Pons (tissue), 1 donor: ENCODE measurements at places on chromosomes 5 and 9.

DNA sequence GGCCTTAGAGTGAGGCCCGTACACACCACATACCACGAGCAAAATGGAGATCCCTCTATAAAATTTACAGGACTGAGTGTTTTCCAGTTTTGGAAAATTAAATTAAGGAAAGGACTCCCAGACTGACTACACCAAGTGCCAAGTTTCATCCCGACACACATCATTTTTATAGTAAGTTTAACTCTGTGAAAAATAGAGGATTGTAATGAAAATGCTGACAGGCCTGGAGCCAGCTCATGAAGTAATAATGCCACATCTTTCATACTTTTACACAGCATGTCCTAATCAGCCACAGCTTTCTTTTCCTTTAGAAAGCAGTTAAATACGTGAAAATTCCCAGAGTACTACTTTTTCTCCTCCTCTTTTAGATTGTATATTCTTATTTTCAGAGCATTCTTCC lies 169.2 kb downstream of the SAXO1 start:
- DNase-seq, result no peak

GRCh38 chr5:64939772-64940510 lies 171.2 kb downstream of the CWC27 start:
- DNase-seq, result no peak

DNA sequence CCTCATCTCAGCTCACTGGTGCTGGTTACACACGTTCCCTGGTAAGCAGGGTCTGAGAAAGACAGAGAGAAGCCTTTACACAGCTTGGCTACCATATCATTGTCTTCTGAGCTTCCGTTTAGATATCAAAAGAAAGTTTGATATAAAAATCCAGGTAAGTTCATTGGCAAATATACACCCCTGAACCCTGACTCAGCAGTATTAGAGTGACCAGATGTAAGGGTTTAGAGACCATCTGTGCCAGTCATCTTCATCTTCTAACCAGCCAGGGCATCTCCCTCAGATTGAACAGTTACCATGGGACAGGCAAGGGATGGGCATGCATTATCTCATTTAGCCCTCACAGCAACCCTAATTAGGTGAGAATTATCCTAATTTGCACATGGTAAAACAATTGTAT lies 232.1 kb downstream of the MED10 start:
- DNase-seq, result no peak

GRCh38 chr5:138051441-138052296 lies 18.8 kb upstream of the FAM13B start:
- no peak for DNase-seq

- DNase-seq, result no peak
Observed at GRCh38 chr5:39052141-39052540, 22.1 kb downstream of the RICTOR start.

- DNase-seq, result no peak
Observed at GRCh38 chr9:86075132-86076109, 23.9 kb downstream of the GOLM1 start.

GRCh38 chr5:64575561-64575960 lies 69.7 kb downstream of the RGS7BP start:
- no peak for DNase-seq

- DNase-seq, result peak; percentile 96
Observed at GRCh38 chr5:3265131-3265885, 330.3 kb upstream of the IRX1 start.

GRCh38 chr5:181153814-181154213 lies 6.4 kb downstream of the OR2V2 start:
- no peak for DNase-seq

- DNase-seq, result peak; percentile 34
Observed at GRCh38 chr5:116563736-116564308, 10.8 kb downstream of the SEMA6A start.

DNA sequence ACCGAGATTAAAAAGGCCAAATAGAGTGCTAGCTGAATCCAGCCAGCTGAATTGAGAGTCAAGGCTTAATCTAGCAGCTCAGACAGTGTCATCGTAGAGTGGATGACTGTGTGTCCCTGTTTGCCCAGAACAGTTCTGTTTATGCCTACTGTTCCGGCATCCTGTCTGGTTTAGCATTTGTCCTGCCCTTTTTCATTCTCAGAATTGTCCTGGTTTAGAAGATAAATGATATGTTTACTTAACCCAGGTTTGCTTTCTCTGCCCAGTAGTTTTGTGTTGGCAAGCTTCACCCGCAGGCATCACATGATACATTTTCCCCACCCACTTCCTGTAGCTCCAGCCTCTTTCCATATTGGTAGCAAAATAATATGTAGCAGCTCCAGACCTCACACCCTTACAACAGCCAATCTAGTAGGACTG lies 41.3 kb upstream of the ZSWIM6 start:
- peak; percentile 29 for DNase-seq

GRCh38 chr5:39159811-39160490 lies 59.4 kb downstream of the FYB1 start:
- DNase-seq, result no peak

- no peak for DNase-seq
Observed at GRCh38 chr9:34536685-34537084, 13.9 kb upstream of the ENHO start.

- no peak for DNase-seq
Observed at GRCh38 chr5:154136141-154136540, 54.4 kb upstream of the GALNT10 start.

DNA sequence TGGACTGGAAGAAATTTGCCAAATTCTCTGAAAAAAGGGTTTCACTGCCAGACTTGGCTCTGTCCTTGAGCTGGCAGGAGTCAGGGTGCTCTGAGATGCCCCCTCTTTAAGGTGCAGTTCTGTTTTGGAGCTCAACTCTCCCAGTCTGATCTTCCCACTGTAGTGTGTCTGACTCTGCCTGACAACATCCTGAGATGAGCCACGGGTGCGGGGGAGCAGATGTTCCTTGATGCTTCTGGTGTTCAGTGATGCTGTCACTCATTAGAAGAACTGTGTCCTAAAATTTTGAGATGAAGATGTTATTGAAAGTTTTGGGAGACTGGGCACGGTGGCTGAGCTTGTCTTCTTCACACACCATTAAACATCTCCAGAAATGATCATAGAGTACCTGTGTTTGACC lies 78.2 kb downstream of the BASP1 start:
- no peak for DNase-seq

- DNase-seq, result no peak
Observed at GRCh38 chr9:130920762-130921299, 18.2 kb downstream of the FIBCD1 start.

DNA sequence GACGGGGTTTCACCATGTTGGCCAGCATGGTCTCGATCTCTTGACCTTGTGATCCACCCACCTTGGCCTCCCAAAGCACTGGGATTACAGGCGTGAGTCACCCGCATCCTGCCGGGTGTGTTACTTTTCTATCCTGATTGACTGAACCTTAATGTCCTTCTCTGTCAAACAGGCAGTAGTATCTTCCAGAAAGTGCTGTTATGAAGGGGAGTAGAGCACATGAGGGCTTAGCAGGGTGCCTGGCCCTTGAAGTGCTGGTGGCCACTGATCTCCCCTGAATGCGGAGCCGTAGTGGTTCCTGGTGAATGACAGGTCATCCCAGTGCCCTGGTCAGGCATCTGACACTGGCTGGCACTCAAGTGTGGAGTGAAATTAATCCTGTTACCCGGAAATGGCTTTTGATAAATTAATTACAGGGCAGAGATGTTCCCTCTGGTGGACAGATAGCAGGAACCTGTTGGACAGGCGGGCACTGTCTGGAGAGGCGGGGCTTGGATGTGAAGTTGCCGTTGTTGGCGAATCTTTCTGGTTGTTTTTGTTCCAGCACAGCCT lies 28.4 kb downstream of the PRRC2B start:
- peak; percentile 56 for DNase-seq

DNA sequence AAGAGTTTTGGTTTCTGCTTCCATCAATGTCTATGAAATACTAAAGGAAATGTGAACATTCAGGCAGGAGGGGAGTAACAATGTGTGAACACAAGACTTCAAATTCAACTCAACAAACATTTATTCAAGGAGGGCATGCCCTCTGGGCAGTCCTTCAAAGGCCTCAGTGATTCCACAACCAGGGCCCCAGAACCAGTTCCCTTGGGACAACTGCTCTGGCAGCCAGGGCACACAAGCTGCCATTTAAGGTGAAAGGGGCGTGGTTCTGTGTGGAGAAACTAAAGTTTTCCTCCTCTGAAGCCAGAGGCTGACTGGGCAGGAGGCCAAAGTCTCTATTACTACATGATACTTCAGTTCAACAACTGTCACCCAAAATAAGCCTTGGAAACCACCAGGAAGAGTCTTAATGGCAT lies 3.2 kb downstream of the RBM18 start:
- DNase-seq, result no peak

DNA sequence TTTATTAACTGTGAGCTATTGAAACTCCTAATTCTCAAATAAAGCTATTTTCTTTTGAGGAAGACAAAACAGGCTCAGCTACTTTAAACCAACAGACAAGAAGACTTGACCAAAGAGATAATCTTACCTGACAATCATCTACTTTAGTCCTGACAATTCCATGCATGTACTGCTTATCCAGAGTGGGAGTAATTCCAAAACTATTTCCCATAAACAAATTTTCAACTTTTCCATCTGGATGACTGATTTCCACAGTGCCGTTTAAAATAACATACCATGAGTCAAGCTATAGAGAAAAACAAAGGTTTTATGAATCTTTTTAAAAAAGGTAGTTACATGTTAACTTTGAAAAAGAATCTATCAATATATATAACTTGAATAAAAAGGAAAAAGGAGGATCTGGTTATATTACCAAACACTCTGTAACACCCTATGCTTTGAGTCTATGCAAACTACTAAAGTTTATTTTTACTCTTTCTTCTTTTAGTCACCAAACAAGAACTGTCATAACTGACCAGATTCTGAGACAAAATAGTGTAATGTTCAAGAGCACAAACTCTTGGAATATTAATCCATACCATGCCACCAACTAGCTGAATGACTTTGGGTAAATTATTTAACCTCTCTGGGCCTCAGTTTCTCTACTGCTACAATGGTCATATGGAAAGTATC lies 129.7 kb downstream of the RAPGEF6 start:
- DNase-seq, result peak; percentile 28

DNA sequence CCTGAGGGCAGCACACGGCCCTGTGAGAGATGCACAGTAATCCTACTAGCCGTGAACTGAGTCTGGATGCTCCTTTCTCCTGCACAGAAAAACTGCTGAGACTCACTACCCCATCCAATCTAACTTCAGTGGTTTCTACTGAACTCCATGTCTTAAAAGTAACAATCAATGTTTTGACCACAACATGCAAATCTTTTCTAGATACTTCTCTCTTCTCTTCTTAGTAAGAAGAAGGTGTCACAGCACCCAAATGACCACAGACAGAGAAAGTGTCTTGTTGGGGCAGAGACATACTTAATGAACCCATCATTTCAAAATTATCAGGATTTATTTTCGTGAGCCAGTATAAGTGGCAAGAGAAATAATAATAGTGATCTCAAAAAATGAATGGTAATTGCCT lies 285.8 kb upstream of the MEF2C start:
- no peak for DNase-seq

DNA sequence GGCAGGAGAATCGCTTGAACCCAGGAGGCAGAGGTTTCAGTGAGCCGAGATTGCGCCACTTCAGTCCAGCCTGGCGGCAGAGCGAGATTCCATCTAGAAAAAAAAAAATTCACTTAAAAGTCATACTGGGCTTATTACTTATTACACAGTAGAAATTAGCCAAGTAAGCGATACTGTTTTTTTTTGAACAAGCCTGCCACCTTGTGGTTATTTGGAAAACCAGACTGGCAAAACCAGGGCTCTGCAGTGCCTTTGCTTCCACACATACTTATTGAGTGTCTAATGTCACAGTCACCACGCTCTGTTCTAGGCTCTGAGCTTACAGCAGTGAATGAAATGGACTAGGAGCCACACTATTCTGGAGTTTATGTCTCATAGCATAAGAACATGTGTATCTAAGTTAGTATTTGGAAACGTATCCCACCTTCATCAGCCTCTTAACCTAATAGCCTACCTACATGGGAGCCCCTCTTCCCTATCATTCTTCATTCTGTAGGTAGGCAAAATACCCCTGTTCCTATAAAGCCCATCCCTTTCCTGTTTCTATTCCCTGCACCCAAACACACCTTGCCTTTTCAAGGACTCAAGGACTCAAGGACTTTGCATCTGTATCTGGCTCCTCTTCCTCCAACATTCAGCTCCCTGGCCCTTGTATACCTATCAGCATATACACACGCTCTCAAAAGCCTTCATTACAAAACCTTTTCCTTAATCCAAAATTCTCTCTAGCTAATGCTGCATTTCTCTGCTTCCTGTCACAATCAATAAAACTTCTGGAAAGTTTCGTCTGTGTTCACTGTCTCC lies 13.9 kb upstream of the BASP1 start:
- peak; percentile 78 for DNase-seq

- no peak for DNase-seq
Observed at GRCh38 chr9:137311986-137312851, 10.1 kb upstream of the NRARP start.

GRCh38 chr9:18980189-18980588 lies 52.8 kb downstream of the SAXO1 start:
- peak; percentile 24 for DNase-seq

DNA sequence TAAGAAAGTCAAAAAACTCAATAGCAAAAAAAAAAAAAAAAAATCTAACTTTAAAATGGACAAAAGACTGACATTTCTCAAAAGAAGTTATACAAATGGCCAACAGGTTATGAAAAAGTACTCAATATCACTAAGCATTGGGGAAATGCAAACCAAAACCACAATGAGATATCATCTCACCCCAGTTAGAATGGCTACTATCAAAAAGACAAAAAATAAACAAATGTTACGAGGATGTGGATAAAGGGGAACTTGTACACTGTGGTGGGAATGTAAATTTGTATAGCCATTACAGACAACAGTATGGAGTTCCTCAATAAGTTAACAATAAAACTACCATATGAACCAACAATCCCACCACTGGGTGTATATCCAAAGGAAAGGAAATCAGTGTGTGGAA lies 37.2 kb downstream of the ENC1 start:
- no peak for DNase-seq

DNA sequence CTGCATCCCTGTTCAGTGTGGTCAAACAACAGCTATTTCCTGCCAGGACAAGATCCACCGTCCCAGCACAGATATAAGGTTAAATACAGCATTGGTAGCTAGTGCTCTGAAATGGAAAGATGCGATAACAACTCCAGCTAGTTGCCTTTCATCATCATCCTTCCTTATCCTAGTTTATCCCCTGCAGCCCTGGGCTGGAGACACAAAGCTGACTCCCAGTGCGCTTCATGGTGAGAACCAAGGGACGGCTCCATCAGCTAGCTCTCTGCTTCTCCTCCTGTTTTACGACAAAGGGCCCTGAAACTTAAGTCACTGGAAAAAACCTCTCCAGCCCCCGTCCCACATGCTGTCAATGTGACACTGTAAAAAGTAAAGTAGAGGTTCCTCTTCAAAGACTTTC lies 37.9 kb downstream of the CDC14B start:
- no peak for DNase-seq

DNA sequence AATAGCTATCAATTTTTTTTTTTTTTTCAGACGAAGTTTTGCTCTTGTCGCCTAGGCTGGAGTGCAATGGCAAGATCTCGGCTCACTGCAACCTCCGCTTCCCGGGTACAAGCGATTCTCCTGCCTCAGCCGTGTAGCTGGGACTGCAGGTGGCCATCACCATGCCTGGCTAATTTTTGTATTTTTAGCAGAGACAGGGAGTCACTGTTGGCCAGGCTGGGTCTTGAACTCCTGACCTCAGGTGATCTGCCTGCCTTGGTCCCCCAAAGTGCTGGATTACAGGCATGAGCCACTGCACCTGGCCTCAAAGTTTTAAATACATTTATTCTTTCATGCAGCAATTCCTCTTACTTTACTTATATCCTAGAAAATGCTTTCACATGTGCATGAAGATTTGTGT lies 17.6 kb downstream of the TRIM14 start:
- DNase-seq, result no peak
